ENCODE measurements at places on chromosomes 6 and 20. TPM values are rescaled to one million over a fixed set of nuclear protein-coding genes. Genes with fewer than 3 reads are reported as not detected.

The DYNLT1 gene
- total RNA-seq = 5.7 TPM

The ZBTB2 gene
- total RNA-seq = 9.9 TPM

DNA sequence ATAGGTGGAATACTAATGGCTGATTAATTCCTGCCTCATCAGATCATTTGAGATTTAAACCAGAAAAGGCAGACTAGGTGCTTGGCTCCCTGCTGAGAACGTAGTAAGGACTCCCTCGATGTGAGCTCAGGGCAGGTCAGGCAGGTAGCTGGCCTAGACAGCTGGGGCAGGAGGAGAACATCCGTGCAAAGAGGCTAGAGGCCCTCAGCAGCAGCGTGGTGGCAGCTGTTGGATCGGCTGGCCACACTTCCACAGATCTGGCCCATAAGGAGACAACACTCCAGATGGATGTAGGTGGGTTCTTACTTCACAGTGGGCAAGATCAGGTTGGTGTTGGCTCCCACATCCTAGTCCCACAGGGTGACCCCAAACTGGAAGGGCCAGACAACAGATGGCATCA is 38.5 kb downstream of the EYA2 start:
- no peak overlapping the region for H3K4me3 ChIP-seq
- peaks cover 4% of the 10 kb centered on the region for H3K27me3 ChIP-seq
- no peak overlapping the region for H3K27ac ChIP-seq
- no peaks in the 10 kb centered on the region for H3K36me3 ChIP-seq

- H3K27ac ChIP-seq = no peak overlapping the region
- H3K27me3 ChIP-seq = no peaks in the 10 kb centered on the region
- H3K4me1 ChIP-seq = peaks cover 5% of the 10 kb centered on the region
- H3K36me3 ChIP-seq = no peaks in the 10 kb centered on the region
- H3K4me3 ChIP-seq = no peak overlapping the region
- DNase-seq = no peak
Observed at GRCh38 chr20:23251779-23252178, 98.8 kb upstream of the NXT1 start.

DNA sequence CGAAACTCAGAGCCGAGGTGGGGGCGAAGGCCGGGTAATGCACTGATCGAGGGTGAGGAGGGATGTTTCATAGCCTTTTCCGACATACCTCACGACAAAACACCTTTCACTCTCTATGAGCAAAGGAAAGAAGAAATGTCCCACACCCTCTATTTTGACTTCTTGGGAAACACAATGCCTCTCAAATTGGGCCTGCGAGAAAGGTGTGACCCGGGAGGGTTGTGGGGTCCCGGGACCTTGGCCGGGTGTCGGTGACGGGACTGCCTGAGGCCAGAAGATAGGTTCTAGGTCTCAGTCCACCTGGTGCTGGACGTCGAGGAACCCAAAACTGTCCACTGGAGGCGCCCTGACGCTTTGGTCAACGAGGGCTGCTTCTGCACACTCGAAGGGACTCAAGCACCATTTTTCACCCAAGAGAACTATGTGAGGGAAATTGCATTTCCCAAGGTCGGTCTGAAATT is 41.1 kb upstream of the OSTM1 start:
- peaks cover 21% of the 10 kb centered on the region for H3K4me1 ChIP-seq
- no peak overlapping the region for H3K27ac ChIP-seq
- DNase-seq = no peak

- DNase-seq = no peak
- no peak overlapping the region for H3K27ac ChIP-seq
- no peaks in the 10 kb centered on the region for H3K4me1 ChIP-seq
Observed at GRCh38 chr6:819122-819521, 126.2 kb upstream of the EXOC2 start.

DNA sequence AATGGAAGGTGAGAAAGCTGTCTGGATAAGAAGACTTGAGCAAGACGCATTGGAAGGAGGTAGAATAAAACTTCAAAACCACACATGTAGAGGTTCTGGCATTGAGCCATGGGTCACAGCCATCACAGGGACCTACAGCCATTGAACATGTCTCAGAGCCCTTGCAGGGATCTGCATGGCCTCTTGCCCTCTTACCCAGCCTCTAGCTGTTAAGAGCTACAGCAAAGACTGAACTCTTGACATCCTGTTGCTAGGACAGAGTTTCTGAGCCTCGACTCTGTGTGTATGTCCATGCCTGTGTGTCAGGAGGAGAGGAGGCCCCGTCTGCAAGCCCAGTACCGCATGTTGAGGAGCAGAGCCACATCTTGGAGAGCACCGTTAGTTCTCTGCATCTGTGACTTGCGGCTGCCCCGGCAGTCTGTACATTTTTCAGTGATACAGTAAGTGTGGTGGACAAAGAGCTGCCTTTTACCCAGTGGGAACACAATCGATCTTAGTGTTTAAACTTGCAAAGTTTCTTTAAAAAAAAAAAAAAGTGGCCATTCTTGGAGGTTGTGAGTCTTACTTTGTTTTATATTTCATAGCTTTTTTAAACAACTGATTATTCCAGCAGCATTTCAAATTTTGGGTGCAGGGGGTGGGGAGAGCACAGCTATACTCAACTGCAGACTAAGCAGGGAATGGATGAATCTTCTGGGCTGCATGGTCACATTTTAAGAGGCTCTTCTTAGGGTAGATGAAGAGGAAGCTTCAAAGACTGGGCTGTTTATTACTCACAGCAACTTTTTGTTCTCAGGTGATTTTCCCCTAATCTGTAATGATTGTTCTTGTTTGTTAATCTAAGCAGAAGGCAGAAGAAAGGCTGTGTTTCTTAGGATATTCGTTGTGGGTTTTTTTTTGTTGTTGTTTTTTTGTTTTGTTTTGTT is 88.5 kb downstream of the TBC1D7 start:
- DNase-seq = no peak
- no peaks in the 10 kb centered on the region for H3K27me3 ChIP-seq
- no peak overlapping the region for H3K27ac ChIP-seq
- H3K4me3 ChIP-seq = no peak overlapping the region

DNA sequence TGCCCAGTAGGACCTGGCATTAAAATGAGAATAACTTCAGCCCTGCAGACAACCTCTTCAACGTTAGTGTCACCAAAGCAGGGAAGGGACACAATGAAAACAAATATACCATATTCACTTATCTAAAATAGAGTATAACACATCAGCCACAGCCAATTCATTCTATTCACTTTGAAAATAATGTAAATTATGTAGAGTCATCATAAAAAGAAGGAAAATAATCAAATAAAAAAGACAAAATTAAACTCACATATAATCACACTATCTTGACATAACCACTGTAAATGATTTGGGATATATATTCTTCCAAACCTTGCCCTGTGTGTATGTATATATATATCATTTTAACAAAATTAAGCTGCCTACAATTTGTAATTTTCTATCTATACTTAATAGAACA is 78.1 kb upstream of the HEY2 start:
- peaks cover 7% of the 10 kb centered on the region for H3K4me1 ChIP-seq
- no peak for DNase-seq
- no peaks in the 10 kb centered on the region for H3K27me3 ChIP-seq

- H3K4me3 ChIP-seq = no peak overlapping the region
- no peak overlapping the region for H3K27ac ChIP-seq
- no peaks in the 10 kb centered on the region for H3K36me3 ChIP-seq
- H3K4me1 ChIP-seq = no peaks in the 10 kb centered on the region
Observed at GRCh38 chr20:53069132-53069531, 97.0 kb downstream of the TSHZ2 start.

GRCh38 chr6:56714982-56715456 is 72.3 kb upstream of the DST start:
- no peaks in the 10 kb centered on the region for H3K27me3 ChIP-seq
- DNase-seq = no peak
- H3K36me3 ChIP-seq = no peaks in the 10 kb centered on the region
- peaks cover 25% of the 10 kb centered on the region for H3K4me1 ChIP-seq
- no peak overlapping the region for H3K4me3 ChIP-seq
- H3K27ac ChIP-seq = peak overlapping the region; percentile 56

GRCh38 chr20:46640044-46640443 is 11.2 kb downstream of the SLC13A3 start:
- no peaks in the 10 kb centered on the region for H3K4me1 ChIP-seq
- H3K27me3 ChIP-seq = no peaks in the 10 kb centered on the region
- H3K36me3 ChIP-seq = no peaks in the 10 kb centered on the region
- no peak overlapping the region for H3K27ac ChIP-seq

GRCh38 chr6:113632220-113632864 is 224.8 kb upstream of the MARCKS start:
- H3K4me1 ChIP-seq = no peaks in the 10 kb centered on the region
- no peaks in the 10 kb centered on the region for H3K36me3 ChIP-seq
- peak overlapping the region; percentile 36 for H3K27ac ChIP-seq
- H3K27me3 ChIP-seq = no peaks in the 10 kb centered on the region
- peak overlapping the region; percentile 50 for H3K4me3 ChIP-seq

GRCh38 chr6:132686531-132686930 is 27.3 kb downstream of the VNN1 start:
- H3K36me3 ChIP-seq = no peaks in the 10 kb centered on the region
- H3K4me3 ChIP-seq = no peak overlapping the region
- H3K4me1 ChIP-seq = no peaks in the 10 kb centered on the region
- H3K27ac ChIP-seq = no peak overlapping the region
- DNase-seq = no peak

DNA sequence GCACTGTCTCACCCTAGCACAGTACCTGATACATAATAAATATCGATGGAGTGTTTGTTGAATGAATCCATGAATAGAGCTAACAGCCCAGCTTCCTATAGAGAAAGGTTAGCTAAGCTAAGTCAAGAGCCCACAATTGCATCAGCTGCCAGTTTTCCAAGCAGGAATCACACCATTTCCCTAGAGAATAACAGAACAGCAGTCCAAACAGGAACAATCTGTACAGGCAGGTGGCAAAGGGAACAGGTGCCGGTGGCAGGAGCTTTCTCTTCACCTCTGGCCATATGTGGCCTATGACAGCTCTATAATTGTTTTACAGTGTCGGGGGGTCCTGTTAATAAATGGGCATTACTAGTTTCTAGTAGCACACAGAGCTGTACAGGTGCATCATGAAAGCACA is 38.8 kb downstream of the ISM1 start:
- H3K27ac ChIP-seq = no peak overlapping the region
- H3K36me3 ChIP-seq = no peaks in the 10 kb centered on the region
- no peak for DNase-seq
- H3K4me3 ChIP-seq = no peak overlapping the region
- no peaks in the 10 kb centered on the region for H3K4me1 ChIP-seq

DNA sequence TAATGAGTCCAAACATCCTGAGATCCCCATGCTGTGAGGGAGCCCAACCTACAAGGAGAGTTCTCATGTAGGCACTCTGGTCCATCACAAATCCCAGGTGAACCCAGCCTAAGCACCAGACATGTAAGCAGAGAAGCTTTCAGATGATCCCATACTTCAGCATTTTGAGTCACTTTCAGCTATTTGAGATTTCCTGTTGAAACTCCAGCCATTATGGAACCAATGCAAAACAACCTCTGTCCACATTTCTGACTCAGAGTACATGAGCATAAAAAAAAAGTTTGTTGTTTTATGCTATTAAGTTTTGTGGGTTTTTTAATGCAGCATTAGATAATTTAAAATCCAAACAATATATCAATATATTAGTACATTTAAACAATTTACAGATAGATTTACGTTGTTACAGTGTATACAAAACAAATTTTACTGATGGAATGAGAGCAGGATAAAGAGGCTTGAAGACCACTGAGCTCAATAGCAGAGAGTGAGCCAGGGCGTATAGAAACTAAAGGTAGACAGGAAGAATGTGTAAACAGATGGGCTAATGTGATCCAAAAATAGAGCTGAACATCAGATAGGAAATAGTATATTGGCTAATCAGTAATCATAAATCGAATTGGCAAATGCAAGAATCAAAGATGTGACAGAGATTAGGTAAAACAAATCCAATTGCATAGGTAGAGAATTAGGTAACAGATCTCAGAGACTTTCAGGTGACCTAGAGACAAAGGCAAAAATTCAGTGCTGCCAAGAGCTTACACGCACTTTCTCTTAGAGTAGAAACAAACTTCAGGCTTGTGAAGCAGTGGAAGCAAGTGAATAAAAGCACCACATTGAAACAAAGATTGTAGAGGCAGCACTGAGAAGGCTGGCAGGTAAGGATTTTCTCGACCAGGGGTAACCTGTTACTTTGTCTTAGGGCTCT is 36.2 kb upstream of the PLCB1 start:
- H3K4me3 ChIP-seq = no peak overlapping the region
- no peaks in the 10 kb centered on the region for H3K4me1 ChIP-seq
- no peaks in the 10 kb centered on the region for H3K36me3 ChIP-seq
- H3K27ac ChIP-seq = no peak overlapping the region
- DNase-seq = no peak

DNA sequence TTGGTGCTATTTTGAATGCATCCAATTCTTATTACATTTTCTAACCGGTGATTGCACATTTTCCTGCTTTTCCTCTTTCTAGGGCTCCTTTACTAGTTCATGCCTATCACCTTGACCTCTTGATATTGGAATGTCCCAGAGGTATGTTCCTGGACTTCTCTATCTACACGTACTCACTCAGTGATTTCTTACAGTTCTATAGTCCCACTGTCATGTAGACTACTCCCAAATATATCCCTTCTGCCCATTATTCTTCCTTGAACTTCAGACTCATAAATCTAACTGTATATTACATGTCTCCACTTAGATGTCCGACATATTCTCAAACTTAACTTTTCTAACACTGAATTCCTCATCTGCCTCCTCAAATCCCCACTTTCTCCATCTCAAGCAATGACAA is 7.2 kb upstream of the AHI1 start:
- no peak overlapping the region for H3K27ac ChIP-seq
- no peak overlapping the region for H3K4me3 ChIP-seq
- DNase-seq = no peak
- H3K4me1 ChIP-seq = no peaks in the 10 kb centered on the region

- peaks cover 24% of the 10 kb centered on the region for H3K36me3 ChIP-seq
- peak overlapping the region; percentile 88 for H3K27ac ChIP-seq
- H3K4me3 ChIP-seq = peak overlapping the region; percentile 77
- DNase-seq = no peak
- H3K27me3 ChIP-seq = no peaks in the 10 kb centered on the region
Observed at GRCh38 chr6:31659649-31660380, 763 bp downstream of the C6orf47 start.

DNA sequence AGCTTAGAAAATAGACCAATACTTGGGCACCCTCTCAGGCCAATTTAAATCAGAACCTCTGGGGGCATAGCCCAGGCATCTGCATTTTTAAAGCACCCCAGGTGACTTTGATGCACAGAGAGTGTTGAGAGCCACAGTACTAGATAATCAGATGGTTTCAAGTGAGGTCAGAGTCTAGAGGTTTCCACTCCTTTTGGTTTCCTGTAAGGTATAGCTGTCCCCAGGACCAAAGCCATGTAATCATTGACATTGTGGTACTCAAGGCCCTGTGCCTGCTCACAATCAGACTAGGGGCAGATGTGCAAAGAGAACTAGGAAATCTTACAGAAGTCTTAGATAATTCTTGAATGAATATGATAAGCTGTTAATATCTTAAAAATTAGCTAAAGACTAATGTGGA is 9.1 kb downstream of the FILIP1 start:
- no peak for DNase-seq
- H3K4me3 ChIP-seq = no peak overlapping the region
- peaks cover 3% of the 10 kb centered on the region for H3K4me1 ChIP-seq
- no peaks in the 10 kb centered on the region for H3K36me3 ChIP-seq
- peak overlapping the region; percentile 78 for H3K27ac ChIP-seq
- no peaks in the 10 kb centered on the region for H3K27me3 ChIP-seq

- H3K36me3 ChIP-seq = no peaks in the 10 kb centered on the region
- peak overlapping the region; percentile 54 for H3K4me3 ChIP-seq
- H3K27ac ChIP-seq = no peak overlapping the region
- peaks cover 7% of the 10 kb centered on the region for H3K27me3 ChIP-seq
- DNase-seq = no peak
Observed at GRCh38 chr20:64083378-64083803, 807 bp downstream of the LKAAEAR1 start.
